Mucosa of descending colon (tissue), 3 donors: ENCODE measurements at places on chromosomes 12 and 14.

DNA sequence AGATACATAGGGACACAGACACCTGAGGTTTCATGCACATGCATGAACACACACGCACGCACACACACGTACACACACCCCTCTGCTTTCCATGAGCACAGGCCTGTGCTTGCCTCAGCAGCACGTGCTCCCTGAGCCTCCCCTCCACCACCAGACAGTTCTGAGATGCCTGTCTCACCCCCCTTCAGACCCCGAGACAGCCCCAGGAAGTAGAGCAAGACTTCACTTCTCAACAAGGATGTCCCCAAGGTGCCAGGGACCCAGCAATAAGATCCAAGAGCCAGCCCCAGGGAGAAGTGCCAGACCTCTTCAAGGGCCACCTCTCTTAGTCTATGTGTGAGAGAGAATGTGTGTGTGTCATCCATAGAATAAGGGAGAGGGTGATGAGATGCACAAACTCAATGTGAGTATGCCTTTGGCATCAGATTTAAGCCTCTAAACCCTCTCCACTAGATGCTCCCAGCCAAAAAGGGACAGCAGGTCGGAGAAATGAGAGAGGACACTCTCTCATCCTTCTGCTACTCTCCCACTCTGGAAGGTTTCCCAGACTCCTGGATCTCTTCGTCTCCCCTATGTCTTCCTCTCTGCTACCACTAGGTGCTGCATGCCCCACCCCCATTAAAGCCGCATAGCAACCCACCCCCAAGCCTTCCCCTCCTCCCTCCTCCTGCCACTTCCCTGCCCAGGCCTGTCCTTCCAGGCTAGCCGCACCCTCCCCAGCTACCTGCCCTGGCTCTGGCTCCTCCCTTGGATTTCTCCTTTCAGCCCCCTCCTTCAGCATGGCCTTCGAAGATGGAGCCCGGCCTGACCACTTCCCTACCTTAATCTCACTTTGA is 7.7 kb downstream of the RARG start:
- DNase-seq, result peak; percentile 63

DNA sequence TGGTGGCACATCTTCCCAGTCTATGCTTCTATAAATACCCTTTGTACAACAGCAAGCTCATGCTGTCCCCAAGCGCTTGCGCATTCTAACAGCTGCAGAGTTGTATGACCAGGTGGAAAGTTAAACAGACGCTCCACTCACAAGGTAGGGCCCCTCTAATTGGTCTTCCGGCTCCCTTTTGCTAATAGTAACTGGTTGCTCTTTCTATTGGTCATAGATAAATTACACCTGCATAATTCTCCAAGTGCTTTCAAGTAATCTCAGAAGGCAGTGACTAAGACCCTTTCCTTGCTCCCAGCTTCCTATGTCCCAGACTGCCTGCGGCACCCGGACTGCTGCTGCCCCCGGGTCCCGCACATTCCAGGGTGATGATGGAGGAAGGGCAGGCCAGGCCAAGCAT is 6.1 kb upstream of the TSPAN9 start:
- no peak for DNase-seq

DNA sequence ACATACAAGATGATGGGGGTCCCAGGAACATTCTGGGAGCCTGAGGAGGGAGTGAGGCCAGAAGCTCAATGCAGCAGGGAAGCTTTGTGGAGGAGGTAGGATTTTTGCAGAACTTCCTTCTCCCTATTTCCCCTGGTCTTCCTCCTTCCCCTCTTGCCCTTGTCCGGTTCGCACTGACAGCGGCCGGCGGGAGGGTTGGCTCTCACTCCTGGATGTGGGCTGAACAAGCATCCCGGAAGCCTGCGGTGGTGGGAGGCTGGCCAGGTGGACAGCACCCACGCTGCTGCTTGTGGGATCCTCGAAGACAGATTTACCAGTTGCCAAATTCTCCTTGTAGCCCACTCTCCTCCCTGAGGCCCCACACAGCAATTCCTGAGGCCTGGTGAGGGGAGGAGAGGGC is 112.2 kb downstream of the KCNA5 start:
- no peak for DNase-seq

DNA sequence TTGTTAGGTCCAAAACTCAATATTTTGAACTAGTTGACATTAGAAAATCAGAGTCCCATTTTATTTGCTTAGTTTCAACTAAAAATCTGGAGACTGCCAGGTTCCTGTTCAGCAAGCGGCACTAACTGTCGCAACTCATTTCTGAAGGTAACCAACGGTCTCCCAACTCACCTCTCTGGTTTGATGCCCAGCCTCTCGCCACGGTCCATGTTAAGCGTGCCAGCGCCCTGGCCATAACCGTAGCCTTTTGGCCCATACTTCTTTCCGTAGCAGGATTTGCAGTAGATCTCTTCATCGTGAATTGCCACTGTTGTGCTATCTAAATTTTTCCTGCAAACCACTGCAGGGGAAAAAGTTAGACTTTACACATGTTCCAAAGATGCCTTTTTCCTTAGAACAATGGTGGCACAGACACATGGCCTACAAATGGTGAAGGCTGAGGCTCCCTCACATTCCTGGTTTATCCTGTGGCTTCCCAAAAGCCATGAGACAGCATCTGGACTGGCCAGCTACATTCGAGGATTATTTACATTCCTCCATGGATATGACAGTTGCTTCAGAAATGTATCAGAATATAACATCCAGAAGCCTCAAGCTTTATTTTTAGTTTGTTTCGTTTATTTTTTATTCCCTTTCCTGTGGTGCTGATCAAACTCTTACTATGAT is 15.7 kb downstream of the CSRP2 start:
- DNase-seq, result no peak

- DNase-seq, result no peak
Observed at GRCh38 chr14:57392830-57393229, 2.4 kb downstream of the NAA30 start.

DNA sequence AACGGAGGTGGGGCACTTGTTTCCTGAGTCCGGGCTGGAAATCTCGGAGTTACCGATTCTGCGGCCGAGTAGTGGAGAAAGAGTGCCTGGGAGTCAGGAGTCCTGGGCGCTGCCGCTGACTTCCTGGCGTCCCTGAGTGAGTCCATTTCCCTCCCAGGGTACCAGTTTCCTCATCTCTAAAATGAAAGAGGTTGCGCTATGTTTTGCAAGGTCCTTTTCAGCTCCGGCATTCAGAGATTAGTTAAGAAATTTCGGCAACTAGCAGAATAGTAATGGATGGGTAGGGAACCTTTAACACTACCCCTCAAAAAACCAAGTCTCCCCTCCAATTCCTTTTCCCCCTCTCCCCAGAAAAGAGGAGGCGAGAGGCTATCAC is 724 bp downstream of the BLOC1S1 start:
- no peak for DNase-seq

DNA sequence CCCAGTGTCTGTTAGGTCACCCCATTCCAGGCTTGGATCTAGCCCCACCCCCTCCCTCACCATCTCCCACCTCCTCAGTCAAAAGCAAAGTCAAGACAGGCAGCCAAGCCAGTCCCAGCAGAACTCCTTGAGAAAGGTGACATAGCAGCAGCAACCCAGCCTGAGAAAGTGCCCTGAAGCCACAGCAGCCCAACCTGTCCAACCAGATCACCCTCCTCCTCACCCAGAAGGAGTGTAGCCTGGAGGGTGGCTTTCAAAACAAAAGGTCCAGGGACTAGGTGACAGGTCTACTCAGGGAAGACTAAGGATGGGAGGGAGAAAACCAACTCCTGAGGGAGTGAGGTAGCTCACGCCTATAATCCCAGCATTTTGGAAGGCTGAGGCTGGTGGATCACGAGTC is 5.2 kb downstream of the RAB15 start:
- no peak for DNase-seq

DNA sequence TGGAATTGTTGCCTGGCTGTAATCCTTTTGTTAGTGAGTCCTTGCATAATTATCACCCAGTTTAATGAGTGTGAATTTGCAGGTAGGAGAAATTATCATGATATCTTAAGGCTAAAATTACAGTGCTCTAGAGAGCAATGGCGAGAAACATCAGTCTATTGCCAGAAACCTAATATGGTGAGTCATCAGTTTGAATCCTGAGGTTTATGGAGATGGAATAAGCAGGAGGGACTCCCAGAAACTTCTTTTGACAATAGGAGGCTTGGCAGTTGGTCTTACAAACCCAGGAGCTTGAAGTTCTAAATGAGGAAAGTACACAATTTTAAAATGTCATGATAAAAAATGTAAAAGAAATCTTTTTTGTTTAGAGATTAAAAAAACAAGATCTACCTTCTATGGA is 31.5 kb upstream of the CRADD start:
- no peak for DNase-seq

GRCh38 chr14:50835280-50835679 is 4.3 kb upstream of the NIN start:
- no peak for DNase-seq

DNA sequence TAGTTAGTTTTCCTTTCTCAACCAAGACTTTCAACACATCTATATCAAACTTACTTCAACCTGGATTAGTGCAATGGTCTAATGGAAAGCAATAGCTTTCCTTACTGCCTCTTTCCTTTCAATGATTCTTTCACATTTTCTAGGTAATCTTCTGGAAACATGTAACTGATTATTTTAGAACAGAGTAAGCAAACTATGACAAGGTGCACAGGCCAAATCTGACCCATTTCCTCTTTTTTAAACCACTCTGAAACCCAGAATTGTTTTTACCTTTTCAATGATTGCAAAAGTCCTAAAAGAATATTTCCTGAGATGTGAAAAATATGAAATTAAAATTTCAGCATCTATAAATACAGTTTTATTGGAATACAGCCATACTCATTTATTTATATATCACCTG is 81.6 kb upstream of the TMTC2 start:
- DNase-seq, result no peak
